ENCODE measurements at places on chromosomes 5 and 9.

DNA sequence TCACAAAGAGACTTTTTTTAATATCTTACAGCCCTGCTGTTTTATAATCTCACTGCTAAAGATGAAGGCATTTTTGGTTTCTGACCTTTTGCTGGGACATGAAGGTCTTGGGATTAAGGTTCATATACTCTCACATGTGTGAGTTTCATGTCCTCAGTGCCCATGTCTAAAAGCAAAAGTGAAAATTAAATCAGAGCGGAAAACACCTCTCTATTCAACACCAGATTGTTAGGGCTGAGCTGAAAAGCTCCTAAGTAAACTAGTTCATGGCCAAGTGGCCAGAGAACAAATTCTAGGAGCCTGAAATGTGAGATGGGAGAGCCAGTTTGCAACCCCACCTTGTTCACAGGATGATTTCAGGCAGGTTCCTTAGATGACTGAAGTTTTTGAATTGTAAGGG, 110.9 kb downstream of the GRIA1 start:
- no peak for DNase-seq

DNA sequence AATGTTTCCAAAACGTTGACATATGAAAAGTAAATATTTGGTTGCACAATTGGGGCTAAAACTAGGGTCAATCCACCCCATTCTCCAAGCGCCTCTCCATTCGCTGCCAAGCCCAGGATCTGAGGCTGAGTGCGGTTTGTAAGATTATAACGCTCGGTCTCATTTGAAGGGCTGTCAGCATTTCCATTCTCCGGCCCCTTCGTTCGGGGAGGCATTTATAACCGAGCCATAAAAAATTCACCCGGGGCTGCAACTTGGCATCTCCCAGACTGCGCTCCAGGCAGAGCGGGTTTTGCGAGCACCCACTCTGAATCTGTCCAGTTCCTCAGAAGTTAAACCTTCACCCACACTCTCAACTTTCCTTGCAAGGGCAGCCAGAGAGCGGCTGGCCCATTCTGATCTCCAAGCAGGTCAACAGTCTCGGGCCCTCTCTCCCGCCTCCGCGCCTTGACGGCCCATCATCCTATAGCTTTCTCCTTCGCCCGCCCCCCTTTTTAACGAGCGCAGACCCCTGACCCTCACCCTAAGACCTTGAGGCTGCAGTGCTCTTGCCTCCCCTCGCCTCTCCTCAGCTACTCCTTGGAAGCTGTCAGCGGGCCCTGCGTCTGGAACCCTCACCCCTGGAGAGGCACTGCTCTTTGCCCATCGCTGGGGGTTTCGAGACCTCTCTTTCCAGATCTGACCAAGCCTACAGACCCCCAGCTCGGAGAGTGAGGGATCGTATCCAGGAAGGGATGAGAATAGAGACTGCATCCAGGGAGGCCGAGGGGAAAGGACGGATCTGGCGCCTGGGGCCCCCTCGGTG, 1.1 kb downstream of the SLIT3 start:
- no peak for DNase-seq

GRCh38 chr5:59354811-59355210, 538.7 kb downstream of the PDE4D start:
- no peak for DNase-seq

DNA sequence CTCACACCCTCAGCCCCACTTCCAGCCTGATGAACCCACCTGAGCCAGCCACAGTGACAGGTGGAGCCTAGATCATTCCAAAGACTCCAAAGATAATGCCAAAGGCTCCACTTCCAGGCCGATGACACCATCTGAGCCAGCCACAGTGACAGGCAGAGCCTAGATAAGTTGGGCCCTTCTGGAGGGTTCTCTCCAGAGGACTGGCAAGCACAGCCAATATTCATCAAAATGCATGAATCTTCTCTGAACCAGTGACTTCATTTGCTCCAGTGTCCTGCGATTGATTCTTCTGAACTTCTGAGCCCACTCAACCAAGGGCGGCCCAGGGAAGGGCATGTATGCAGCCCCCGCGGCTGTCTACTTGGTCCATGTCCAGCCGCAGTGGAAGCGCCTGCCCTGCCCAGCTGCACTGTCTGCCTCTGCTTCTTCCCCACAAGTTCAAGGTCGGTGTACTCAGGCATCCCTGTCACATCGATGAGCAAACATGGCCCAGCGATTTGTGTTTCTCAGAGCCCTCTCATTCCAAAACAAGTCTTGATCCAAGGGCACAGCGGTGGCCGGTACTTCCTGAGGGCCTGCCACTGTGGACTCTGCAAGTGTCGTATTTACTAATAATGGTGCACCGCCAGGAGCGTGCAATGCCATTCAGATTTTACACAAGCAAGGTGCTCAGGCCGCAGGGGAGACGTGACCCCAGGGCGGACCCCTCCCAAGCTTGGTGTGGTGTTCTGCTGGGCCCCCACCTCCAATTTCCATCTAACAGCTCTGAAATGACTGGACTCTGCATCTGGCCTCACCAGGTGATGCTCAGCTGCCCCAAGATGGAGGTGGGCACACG, 107.0 kb downstream of the VAV2 start:
- DNase-seq = no peak

DNA sequence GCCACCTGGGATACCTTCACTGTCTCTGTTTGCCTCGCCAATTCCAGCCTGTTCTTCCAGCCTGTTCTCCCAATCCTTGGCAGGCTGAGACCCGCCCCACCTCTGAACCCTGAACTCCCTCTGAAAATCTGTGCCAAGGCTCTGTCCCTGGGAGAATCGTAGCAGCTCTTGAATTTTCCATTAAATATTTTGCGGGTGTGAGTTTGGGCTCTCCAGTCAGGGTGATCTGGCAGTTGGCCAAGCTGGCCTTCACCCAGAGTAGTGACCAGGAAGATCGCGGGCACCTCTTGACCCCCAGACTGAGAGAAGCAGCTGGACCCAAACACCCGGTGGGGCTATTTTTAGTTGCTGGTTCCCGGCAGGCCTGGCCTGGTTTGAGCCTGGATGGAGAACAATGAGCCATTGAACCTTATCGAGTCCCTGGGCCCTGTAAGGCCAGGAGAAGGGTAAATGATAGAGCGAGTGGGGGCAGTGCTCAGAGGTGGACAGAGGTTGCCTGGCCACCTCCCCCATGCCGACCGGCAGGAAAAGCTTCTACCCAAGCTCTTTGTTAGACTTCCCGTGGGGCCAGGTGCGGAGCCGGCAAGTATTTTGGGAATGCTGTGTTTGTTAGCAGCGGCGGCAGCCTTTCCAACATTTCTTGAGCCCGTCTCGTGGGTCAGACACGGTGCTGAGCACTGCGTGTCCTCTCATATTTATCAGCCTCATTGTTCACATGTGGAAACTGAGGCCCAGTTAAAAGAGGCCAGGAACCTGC, 146.2 kb downstream of the RGS3 start:
- DNase-seq = peak; percentile 6

DNA sequence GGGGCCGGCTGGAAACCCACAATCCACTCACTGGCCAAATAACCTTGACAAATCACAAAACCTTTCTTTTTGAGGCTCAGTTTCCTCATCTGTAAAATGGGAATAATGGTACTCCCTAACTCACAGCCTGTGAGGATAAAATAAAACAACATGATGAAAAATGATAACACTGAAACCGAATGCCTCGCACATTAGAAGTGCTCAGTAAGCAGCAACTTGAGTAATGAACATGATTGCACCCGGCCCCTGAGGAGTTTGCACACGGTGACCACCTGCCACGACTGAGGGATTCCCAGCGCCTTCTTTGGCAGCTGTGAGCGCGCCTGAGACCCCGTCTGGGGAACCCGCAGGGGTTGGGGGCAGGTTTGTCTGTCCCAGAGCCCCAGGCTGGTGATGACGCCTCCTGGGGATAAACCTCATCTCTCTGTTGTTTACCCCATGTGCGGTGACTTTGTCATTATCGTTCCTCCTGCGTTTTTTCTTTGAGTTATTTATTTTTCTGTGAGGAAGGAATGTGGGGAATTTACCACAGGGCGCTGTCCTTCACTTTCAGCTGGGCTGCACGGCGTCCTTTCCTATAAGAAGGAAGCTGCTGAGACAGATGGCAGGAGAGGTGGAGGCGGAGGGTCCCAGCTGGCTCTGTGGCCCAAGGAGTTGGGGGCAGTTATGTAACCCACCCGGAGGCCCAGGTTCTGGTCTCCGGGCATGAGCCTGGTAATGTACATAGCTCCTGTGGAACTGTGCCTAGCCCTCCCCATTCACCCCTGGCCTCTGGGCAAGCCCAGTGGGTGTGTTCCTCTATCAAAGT, 3.0 kb upstream of the SYNPO start:
- DNase-seq = no peak

DNA sequence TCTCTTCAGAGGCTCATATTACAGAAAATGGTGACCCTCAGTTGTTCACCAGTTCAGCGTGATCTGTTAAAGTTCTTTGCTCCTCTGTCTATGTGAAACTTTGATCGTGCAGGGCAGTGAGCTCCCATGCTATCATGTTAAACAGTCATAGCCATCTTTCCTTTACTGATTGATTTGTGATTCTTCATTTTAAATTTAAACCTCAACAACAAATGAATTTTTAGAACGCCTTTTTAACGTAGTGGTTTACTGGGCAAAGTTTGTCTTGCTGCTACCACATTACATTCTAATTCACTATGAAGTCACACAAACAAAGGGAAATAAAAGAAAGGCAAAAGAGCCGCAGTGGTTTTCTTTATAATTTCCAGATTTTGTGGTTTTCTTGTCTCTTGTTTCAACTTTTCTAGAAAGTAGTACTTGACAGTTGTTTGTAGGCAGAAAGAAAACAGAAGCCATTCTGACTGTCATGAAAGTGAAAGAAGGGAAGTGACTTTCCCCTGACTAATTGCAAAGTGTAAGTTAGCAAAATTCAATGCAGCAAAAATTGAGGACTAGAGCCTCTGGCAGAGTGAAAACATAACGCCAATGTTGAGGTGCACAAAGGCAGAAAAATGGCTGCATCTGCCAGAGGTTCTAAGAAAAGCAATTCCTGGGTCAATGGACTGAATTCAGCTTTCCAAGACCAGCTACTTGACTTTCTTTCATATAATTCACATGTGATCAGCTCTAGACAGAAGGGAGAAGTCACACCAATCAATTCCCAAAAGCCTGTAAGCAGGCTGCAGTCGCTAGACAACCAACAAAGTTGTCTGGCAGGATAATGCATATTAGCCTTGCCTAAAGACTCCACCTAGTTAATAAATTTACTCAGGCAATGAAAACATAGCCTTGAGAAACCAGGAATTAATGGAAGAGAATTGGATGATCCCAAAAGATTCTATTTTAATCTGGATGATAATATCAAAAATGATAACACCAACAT, 7.1 kb upstream of the IFNA6 start:
- no peak for DNase-seq

- DNase-seq = peak; percentile 55
These were observed 73.6 kb downstream of the FAM114A2 start for GRCh38 chr5:153964880-153965645.

DNA sequence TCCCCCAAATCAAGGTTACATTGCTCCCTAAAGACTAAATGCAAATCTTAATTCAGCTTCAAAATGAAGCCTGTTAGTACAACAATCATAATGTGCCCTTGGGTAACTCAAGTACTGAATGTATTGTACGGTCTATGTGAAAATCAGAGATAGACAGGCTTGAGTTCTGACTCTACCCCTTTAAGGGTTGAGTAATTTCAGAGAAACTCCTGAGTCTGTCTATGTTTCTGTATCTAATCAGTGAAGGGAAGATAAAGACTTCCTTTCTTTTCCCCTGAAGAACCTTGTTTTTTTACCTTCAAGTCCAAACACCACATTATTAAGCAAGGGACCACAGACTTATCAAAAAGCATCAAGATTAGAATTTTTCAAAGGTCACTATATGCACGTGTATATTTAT, 108.2 kb downstream of the MPDZ start:
- no peak for DNase-seq

DNA sequence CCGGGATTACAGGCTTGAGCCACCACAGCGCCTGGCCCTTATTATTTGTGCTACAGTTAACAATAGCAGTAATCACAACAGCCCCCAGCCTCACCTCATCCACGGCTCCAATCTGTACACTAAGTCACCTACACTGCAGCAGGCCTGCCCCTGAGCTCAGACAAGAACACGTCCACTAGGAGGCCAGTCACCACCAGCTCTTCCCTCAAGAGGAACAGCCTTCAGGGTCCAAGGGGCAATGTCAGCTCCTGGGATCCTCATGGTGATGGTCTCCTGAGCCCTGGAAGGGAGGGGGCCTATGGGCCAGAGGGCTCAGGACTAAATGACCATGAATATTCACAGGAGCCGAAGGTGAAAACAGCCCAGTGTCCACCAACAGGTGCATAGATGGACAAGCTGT, 67.7 kb downstream of the VAV2 start:
- DNase-seq = no peak

DNA sequence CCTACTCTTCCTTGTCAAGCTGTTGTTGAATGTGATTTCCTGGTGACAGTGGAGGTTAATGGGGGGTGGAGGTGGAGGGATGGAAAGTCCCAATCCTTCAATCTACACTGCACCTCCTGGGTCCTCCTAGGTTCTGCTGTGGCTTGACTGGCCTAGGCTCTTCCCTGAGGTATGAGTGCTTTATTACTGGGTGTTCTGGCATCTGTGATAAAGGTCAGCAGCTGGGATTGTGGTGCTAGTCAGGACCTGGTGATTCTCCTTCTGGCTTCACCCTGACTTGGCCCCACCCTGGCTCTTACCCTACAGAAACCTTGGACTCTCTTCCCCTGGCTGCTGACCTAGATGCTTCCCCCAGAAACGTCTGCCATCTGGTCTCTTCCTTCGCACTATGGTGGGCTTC, 194.3 kb downstream of the ARHGEF28 start:
- DNase-seq = no peak

DNA sequence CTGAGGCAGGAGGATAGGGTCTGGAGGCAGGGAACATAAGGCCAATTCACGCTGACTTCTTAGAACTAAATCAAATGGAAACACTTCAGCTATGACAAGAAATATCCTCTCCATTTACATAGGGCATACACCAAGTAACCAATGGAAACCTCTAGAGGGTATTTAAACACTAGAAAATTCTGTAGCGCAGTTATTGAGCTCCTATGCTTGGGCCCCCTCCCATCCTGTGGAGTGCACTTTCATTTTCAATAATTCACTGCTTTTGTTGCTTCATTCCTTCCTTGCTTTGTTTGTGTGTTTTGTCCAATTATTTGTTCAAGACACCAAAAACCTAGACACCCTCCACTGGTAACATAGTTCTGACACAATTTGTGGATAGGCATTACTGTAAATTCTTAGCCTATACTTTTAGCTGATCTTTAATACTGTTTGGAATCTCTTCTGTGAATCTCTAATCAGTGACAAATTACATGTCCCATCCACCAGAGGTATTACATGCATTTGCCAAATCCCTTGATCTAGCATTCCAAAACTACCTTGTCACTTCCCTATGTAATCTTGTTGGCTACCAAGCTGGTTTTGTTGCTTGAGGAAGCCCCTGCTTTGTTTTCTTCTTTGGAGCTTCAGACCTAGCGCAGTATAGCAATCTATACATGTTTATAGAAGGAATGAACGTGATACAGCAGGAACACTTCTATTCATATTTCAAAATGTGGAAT, 61.6 kb downstream of the ST8SIA4 start:
- DNase-seq = no peak

DNA sequence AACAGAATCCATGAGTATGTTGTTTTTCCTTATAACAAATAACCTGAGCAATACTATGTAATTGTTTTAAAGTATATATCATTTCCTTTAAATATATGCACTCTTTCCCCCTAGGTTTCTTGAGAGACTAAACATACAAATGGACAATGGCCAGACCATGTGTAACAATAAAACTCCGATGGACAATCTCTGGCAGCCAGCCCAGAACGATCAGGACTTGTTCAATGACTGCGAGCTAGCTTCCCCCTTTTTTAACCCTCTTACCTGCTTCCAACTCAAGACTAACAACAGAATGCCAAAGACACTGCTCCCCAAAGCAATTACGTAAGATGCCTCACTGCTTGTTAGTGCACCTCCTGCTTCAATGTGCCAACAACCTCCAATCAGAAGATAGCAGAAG, 94.9 kb downstream of the HTR4 start:
- DNase-seq = peak; percentile 7

- DNase-seq = no peak
These were observed 501 bp upstream of the MAP1B start for GRCh38 chr5:72106817-72107130.
